NCI-H748 treated with DMSO at 0.1 percent for 48 hours (cell line): ENCODE measurements at places on chromosomes 3 and 15.

DNA sequence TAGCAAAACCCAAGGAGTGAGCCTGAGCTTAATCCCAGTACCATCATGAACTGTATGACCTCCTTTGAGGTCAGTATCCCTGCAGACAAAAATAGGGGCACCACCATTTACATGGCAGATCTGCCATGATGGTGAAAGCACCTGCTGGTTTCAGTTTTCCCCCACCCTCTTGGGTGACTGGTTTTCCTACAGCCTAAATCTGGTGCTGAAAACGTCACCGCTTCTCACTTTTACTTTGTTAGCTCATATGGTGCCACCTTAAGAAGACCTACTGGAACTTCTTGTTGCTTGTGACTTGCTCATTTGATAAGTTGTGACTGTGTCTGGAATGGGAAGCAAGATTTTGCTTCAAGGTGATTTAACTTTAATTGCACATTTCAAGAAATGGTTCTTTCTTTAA is 5.1 kb downstream of the PPP1R2 start:
- no peak for DNase-seq

DNA sequence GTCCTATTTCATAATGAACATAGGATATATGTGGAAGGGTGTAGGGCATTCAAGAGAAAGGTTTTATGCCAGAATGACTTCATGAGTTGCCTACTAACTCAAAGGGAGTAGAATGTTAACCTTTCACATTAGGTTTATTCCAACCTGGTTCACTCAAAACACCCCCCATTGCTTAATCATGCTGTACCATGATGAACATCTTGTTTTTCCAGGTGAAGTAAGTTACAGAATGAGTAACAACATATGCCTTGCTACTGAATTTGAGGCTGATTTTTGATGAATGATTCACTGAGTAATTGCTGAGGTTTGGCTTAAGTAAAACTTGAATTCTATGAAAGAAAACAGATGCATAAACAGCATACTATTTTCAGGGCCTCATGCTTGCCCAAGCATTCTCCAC is 5.9 kb upstream of the CLDN16 start:
- no peak for DNase-seq

DNA sequence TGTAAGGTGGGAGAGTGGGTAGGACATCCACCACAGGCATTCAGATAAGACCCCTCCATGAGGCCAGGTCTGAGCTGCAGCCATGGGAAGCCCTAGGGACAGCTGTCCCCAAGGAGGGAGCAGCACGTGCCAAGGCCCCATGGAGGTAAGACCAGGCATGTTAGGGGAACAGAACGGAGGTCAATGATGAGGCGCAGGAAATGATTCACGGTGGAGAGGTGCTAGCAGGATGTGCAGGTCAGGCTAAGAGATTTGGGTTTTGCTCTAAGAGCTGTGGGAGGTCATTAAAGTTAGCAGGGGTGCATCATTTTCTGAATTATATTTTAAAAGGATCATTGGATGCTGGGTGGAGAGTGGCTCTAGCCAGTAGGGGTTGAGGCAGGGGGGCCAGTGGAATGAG is 66.4 kb upstream of the SNRPA1 start:
- DNase-seq = no peak

DNA sequence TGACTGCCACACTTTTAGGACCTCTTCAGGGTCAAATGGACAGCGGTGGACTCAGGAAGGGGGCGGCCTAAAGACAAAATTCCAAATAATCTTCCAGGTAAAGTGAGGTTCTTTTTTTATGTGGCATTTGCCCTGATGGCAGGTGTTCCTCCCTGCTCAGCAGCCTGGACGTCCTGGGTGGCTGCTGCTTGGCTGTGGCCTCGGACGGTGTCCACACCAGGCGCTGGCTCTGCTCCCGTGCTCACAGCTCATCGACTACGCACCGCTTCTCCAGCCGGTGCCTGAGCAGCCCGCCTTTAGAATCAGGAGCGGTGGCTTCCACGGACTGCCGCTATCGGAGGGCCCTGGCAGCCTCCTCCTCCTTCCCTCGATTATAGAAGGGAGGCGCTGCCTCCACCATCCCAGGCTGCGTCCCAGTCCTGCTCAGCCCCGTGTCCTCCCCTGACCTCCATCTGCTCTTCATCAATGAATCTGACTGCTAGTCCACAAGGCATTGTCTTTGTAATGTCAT is 41.9 kb downstream of the PCSK6 start:
- DNase-seq = no peak

- DNase-seq = peak; percentile 34
Observed at GRCh38 chr3:89223188-89223587, 115.8 kb downstream of the EPHA3 start.
